Spleen (tissue), 13 donors: ENCODE measurements at places on chromosomes 4 and X. TPM values are rescaled to one million over a fixed set of nuclear protein-coding genes. Genes with fewer than 3 reads are reported as not detected.

DNA sequence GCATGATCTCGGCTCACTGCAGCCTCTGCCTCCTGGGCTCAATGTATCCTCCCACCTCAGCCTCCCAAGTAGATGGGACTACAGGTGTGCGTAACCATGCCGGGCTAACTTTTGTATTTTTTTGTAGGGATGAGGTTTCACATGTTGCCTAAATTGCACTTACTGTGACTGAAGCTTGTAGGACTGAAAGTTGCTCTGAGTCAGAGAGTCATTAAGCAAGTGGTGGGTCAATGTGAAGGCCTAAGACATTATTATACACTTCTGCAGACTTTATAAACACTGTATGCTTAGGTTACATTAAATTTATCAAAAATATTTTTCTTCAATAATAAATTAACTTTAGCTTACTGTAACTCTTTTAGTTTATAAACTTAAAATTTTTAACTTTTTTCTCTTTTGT, 170.2 kb downstream of the FAT4 start:
- peak; percentile 23 for DNase-seq

Gene FOXR2
- total RNA-seq: not detected

Gene DNAAF6
- total RNA-seq: not detected

Gene NAP1L2
- 6.0 TPM for total RNA-seq

GRCh38 chr4:169079942-169080827, 70.1 kb upstream of the CBR4 start:
- DNase-seq: peak; percentile 87

- DNase-seq: no peak
These were observed 71.4 kb downstream of the TSC22D3 start for GRCh38 chrX:107704181-107704580.

DNA sequence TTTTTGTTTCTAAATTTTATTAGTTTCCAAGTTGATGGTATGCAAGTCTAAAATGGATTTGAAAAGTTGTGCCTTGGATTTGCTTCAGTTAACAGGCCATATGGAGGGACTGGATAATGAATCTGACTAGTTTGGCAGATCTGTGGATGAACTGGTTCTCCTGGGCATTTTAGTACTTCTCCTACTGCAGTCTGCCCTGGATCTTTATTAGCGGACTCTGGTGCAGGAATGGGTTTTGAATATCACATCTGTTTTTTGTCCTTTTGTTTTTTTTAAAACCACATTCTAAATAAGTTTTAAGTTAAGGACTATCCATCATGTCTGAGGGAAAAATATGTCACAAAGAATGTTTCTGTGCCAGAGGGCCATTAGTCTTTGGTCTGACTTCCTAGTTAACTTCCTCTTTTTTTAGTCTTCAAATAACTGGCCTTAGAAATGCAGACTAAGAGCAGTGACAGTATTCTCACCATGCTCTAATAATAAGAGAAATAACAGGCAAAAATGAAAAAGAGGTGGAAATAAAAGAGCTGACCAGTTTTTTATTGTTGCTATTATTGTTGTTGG, 13.9 kb upstream of the DCK start:
- DNase-seq: no peak

Gene TFDP3
- not detected for total RNA-seq
